ENCODE measurements at places on chromosomes 12 and 14.

DNA sequence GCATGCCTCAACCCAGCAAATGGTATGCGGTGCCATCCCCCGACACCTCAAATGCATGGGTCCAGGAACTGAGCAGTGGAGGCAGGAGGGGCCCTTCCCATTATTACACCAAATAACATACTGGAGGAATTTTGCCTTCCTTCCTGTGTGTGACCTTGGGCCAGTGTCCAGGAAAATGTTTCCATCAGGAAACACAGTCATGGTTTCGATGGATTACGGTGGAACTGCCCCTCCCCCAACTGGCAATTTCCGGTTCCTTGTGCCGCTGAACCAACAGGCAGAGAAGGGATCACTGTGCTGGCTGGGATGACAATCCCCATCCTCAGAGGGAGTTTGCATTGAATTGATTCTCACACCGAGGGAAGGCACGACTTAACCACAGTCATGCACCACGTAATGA lies 9.1 kb upstream of the CDC42BPB start:
- DNase-seq, result no peak

DNA sequence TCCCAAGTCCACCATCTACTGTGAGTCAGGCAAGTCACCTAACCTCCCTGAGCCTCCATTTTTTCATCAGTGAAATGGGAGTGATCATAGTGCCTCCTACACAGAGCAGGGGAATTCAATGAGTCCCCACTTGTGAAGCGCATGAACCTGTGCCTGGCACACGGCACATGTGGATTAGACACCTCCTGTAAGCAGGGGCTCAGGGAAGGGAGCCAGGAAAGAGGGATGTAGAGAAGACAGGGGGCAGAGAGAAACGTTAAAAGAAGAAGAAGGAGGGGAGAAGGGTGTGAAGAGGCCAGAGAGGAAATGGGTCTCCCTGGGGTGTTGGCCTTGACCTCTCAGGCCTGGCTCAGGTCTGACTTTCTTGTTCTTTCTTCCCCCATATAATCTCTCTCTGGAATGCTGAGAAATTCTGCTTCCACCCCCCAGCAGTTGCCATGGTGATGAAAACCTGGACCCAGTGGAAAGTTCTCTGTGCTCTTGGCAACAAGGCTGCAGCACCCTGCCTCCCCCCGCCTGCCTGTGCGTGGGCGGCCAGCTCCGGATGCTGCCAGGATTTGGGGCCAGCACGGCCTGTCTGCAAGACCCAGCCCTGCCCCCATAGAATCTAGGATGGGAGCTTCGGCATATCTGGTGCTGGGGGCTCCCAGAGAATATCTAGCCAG lies 94.5 kb downstream of the CALM1 start:
- DNase-seq, result no peak

DNA sequence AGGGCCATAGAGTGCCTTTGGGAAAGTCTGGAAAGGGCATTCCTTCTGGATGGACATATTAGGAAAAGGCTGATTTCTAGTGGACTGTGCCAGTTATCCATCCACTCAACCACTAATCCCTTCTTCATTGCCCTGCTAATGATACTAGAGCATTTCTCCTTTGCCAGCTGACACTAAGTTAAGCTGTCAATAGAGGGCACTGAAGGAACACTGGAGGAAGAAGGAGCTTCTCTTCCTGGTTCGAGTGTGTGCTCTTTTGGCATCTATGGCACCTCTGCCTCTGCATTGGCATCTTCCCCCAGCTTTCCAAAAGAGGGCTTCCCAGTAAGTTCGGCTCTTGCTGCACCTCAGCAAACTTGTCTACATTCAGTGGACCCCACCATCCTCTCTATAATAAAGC lies 165.4 kb downstream of the DERA start:
- DNase-seq, result no peak

DNA sequence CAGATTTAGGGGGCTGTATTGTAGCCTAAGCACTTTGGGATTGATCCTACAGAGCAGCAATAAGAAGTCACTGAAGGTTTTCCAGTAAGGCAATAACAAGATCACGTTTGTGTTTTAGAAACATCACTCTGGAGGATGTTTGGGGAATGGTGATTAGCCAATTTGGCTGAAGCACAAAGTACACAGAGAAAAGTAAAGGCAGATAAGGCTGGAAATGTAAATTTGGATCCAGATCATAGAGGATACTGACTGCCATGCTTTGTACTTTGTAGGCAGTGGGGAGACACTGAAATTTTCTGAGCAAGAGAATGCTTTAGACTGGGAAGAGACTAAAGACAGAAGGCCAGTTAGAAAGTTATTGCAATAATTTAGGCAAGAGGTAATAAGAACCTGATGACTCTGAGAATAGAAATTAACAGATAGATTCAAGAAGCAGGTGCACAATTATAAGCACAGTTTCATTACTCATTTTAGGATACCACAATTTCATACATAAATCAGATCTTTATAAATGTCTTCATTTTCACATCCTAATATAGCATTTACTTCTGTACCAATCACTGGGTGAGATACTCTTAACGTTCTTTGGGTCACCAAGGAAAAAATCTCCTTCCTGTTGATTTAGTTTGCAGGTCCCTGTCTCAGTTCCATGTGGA lies 314.5 kb upstream of the GARIN6 start:
- DNase-seq, result no peak

DNA sequence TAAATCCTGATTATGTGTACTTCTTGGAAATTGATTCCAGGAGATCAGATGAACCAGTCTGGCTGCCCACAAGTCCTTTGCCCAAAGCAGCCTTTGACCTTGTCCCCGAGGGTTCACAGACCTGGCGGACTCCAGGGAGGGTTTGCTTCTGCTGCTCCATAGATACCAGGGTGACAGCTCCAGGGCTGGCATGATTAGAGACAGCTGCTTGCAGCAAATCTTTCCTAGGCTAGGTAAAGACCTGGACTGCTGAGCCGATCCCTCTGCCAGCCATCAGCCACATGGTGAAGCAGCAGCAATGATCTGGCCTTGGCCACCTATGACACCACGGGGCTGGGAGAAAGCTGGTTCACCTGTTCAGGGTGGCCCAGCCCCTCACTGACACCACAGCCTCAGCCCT lies 10.1 kb upstream of the TBX5 start:
- DNase-seq, result no peak

DNA sequence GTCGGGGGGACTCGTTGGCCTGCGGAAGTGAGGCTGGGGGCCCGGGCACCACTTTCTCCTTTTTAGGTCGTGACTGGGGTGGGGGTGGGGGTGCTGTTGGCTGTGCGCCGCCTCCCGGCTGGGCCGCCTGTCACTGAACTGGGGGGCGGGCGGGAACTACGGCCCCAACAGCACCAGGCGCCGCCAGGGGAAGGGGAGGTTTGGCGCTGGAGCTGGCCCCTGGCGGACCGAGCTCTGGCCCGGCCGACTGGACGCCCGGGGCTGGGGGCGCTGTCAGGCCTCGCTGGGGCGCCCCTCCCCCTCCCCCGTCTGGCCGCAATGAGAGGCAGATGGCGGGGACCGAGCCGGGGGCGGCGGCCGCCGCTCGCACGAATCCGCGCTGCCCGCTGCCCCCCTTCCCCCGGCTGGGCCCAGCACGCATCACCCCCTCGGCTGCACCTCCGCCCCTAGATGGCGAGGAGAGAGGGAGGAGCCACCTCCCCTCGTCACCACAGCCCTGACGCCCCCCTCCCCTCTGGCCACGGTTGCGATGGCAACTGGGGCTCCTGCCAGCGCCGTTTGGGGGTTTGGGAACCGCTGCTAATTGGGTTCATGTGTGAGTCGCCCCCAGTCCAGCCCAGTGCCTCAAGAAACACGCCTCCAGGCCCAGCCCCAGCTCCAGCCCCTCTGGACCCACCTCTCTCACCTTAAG lies 723 bp downstream of the NFATC4 start:
- no peak for DNase-seq

- DNase-seq, result no peak
Measured at GRCh38 chr12:27187697-27188096, 56.4 kb upstream of the STK38L start.

- DNase-seq, result no peak
Measured at GRCh38 chr14:76473481-76474263, 97.7 kb downstream of the ESRRB start.

DNA sequence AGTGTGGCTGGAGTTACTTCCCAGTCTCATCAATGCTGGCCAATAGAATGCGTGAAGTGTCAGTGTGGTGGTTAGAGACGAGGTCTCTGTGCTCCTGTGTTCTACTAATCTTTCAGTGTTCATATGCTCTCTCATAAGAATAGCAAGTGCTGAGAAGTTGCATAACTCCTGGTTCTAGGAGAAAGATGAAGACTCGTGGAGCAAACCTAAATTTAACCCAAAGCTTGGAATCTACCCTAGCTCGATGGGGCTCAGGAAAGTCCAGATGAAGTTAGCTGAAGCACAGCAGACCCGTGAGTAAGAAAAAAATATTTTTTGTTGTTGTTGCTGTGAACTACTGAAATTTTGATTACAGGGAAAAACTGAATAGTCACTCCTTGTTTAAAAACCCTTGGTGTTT lies 412.6 kb downstream of the APAF1 start:
- no peak for DNase-seq

GRCh38 chr12:67649261-67649569 lies 670 bp downstream of the DYRK2 start:
- DNase-seq, result peak; percentile 60

GRCh38 chr12:90896164-90896563 lies 58.8 kb downstream of the CCER1 start:
- DNase-seq, result no peak

Measured in activated CD4-positive, CD25-positive, alpha-beta regulatory T cell treated with anti-CD3 and anti-CD28 coated beads, Interleukin-2, amount 50 U/mL, for 72 hours (primary cell).